NCI-H774 (cell line): ENCODE measurements at places on chromosomes 2 and 18.

DNA sequence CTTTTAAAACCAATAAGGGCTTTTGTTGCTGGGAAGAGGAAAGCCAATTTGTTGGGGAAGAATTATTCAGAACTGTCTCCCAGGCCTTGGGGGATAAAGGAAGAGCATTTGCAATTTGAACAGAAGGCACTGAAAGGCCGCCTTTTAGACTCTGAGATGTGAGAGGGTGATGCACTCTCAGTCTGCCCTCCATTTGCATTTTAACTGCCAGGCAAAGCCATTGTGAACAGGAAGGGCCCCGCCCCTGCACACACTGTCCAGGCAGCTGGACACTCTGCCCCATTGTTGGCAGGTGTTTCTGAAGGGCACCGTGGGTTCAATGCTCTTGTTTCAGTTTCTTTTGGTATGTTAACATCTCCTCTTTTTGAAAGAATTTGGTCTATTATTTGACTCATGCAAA is 169.5 kb upstream of the COPS8 start:
- DNase-seq = peak; percentile 75

DNA sequence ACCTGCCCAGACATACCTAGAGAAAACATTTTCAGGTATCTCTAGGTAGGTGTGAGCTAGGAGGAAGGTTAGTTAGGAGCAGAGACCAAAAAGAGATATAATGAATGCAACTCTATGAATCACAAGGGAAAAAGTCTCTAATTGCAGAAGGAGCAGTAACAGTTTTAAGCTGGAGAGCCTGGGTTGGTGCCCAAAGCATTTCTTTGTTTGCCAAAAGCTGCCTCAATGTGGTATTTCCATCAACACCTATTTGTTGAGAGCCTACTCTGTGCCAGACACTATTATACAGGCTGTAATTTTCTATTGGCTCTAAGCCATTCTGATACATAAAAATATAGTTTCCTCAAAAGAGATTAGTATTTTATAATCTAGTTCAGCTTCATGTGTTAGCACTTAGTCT is 141.6 kb downstream of the UBE2E3 start:
- DNase-seq = no peak

DNA sequence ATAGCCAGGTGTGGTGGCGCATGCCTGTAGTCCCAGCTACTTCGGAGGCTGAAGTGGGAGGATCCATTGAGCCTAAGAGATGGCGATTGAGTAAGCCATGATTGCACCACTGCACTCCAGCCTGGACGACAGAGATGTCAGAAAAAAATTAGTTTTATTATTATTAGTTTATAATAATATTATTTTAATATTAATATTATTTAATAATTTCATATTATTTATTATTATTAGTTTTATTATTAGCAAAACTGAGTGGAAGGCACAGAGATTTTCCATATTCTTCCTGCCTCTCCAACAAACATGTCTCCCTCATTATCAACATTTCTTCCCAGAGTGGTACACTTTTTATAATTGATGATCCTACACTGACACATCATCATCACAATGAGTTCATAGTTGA is 278.2 kb downstream of the SOX11 start:
- no peak for DNase-seq

DNA sequence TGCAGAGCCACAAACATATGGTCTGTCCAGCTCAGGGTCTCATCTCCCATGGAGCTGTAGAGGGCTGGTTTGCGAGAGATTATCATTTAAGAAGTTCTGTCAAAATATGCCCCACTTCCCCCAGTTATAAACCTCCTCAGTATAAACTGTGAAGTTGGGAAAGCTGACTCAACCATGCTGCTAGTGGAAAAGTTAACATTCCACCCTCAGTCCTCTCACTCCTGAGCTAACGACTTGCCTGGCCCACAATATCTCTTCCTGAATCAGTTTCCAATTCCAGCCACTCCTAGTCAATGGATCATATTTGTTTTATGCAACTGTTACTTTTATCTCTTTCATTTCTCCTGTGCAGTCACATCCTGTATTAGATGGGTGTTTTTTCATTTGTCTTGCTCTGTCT is 326.2 kb downstream of the SETBP1 start:
- DNase-seq = no peak

DNA sequence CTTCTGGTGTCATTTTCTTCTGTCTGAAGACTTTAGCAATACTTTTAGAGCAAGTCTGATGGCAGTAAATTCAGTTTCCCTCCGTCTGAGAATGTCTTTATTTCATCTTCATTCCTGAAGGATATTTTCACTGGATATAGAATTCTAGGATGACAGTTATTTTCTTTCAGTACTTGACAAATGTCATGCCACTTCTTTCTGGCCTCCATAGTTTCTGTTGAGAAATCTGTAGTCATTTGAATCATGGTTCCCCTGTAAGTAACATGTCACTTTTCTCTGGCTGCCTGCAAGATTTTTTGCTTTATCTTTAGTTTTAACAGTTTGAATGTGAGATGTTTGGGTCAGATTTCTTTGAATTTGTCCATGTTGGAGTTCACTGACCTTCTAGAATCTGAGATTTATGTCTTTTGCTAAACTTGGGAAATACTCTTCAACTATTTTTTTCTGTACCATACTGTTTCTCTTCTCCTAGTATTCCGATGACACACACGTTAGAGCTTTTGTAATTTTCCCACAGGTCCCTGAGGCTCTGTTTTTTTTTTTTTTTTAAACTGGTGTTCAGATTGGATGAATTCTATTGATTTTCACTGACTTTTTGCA is 30.2 kb downstream of the RMND5A start:
- DNase-seq = no peak
